ENCODE measurements at places on chromosomes 1 and 21.

DNA sequence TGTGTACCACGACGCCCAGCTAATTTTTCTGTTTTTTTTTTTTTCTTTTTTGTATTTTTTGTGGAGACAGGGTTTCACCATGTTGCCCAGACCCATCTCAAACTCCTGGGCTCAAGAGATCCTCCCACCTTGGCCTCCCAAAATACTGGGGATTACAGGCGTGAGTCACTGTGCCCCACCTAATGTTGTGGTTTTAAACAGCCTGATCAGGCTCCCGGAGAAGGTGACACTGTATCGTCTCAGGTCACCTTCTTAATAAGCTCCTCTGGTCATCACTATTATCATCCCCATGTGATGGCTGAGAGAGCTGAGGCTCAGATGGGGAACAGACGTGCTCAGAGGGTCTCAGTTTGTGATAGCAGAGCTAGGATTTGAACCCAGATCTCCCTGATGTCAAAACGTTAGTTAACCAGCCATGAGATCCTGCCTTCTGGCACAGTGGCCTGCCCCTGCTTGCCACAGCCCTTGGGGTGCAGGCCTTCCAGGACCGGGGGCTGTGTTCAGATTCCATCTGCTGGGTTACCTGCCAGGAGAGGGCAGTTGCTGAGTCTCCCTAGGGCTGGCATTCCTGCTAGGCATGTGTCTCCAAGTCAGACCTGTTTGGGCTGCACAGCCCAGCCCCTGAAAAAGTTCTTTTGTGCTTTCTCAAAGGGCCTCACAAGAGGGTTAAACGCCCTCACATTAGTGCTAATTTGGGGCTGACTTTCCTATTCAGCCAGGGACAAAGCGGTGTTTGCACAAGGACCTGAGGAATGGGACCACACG, 32.7 kb upstream of the GRHL3 start:
- no peak for DNase-seq

DNA sequence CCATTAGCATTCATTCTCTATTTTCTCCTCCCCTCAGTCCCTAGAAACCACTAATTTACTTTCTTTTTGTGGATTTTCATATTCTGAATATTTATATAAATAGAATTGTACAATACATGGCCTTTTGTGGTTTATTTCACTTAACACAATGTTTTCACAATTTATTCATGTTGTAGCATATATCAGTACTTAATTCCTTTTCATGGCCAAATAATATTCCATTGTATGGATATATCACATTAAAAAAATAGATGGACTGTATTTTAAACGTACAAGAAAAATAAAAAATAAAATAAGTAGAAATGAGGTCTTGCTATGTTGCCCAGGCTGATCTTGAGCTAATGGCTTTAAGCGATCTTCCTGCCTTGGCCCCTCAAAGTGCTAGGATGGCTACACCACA, 25.0 kb downstream of the SCP2 start:
- DNase-seq: no peak

GRCh38 chr21:41210426-41211059, 42.6 kb downstream of the BACE2 start:
- no peak for DNase-seq

DNA sequence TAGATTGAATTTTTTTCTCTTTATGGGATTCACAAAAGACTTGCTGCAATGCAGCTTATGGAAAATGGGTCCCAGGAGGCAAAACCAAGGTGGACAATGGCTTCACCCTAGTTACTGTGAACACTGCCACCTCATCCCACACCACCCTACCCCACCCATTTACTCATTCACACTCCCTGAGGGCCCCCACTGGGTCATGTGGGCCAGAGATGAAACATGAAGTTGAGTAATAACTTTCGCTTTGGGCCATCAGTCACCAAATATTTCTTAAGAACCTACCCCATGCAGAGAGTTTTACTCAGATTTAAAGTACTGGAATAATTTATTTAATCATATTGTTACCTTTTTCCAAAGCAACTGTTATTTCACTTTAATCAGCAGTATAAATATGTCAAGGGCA, 191.8 kb downstream of the TPR start:
- DNase-seq: no peak

GRCh38 chr1:175823406-175823805, 80.0 kb upstream of the TNR start:
- no peak for DNase-seq

- no peak for DNase-seq
These were observed 11.9 kb downstream of the RCSD1 start for GRCh38 chr1:167641786-167642500.

GRCh38 chr21:46080171-46081021, 17.5 kb upstream of the COL6A2 start:
- peak; percentile 60 for DNase-seq

DNA sequence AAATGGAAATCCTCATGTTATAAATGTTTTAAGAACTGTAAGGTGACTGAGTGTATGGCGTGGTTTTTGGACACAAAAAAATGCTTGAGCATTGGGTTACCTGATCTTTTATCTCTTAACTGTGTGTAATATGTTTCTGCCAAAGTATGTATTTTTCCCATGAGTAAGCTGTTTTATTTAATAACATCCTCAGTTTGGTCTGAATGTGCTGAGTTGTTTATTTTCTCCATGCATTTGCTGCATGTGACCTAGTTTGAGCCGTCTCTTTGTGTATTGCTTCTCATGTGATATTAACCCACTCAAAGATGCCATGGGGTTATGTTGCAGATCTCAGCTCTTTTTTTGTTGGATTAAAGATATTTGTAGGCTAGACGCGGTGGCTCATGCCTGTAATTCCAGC, 6.1 kb upstream of the LYPLA2 start:
- no peak for DNase-seq

DNA sequence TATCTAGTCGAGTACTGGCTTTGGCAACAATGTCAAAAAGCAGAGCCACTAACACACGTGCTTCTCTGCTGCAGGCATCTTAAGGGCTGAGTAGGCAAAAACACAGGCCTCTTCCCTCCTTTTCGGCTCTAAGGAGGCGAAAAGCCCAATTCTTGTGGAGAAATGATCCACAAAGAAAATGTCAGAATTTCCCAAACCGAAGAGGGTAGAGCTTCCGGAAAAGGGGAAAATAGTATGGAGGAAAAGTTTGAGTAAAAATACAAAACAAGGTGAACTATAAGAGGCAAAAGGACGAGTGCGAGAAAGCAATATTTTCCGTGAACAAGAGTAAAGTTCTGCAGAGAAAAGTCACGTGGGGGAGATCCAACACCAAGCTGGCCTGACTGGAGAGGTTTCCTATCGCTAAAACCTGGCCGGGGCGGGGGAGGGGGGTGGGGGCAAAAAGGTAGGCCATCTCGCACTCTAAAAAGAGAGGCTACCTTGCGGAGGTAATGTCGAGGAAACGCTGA, 551 bp downstream of the ZRANB2 start:
- peak; percentile 57 for DNase-seq

GRCh38 chr1:223456747-223457146, 63.5 kb downstream of the CCDC185 start:
- no peak for DNase-seq

- DNase-seq: no peak
These were observed 16.2 kb upstream of the PLA2G4A start for GRCh38 chr1:186812570-186812969.

GRCh38 chr1:64934878-64935275, 31.5 kb downstream of the JAK1 start:
- DNase-seq: no peak

DNA sequence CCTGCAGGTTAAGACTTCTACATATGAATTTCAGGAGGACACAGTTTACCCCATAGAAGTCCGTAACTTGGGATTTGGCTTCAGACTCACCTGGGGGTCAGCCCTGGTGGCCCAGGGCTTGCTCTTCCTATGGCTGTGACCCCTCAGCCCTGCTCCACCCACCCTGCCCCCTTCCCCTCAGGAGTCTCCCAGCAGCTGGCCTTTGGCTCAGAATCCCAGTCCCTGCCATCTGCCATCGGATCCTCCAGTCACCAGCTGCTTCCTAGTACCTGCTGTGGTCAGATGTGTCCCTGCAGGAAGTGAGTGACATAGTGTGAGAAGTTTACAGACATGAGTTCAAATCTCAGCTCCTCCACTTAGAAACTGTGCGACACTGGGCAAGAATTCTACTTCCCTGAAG, 332.6 kb downstream of the NPHP4 start:
- DNase-seq: no peak

- no peak for DNase-seq
These were observed 1.0 kb upstream of the JAM2 start for GRCh38 chr21:25637851-25638659.

- no peak for DNase-seq
These were observed 12.0 kb downstream of the PPFIA4 start for GRCh38 chr1:203038217-203038741.

DNA sequence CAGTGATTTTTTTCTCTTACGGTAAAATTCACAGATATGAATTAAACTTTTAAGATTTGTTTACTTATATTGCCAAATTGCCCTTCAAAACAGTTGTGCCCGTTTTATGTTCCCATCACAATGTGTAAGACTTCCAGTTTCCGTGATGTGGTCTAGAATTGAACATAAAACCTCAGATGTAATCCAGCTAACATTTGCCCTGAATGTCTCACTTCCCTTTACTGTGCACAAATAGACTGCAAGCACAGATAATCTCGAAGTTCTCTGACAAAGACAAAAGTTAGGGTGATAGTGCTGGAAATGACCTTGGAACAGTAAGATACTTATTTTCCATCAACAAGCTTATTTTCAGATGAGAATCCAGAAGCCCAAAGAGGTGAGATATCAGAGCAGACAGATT, 177.5 kb downstream of the ZZZ3 start:
- no peak for DNase-seq

- no peak for DNase-seq
These were observed 6.9 kb downstream of the ACKR1 start for GRCh38 chr1:159211331-159212136.

DNA sequence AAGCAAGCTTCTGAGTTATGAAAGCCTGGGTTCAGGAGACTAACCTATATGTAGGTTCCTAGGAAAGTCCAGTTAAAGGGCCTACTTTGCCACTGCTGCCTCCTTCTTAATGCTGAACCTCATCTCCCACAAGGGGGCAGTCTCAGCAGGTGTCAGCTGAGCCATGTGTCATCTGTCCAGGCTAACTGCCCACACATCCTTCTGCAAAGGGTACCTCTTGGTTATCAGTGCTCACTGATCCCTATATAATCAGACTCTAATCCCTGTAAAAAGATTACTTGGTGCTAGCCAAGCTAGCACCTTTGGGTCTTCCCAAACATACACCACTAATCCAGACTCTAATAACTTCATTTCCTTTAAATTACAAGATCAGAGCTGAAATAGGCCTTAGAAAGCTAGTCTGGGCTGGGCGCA, 9.0 kb downstream of the PRDX1 start:
- no peak for DNase-seq

DNA sequence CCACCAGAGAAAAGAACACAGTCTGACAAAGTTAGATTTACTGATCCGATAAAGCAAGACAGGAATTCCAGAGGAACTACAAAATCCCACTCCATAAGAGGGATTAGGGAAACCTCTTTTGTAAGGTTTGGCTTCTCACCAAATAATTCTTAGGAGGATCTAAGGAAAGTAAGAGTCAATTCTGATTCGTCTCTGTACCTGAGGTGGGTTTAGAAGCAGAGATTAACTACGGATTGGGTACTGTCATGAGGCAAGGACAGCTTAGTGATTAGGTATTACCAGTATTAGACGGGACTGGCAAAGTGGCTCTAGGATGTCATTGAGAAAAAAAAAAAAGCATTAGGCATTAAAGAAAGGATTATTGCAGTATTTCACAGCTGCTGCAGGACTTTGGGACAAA, 371.7 kb upstream of the BRINP3 start:
- DNase-seq: no peak

DNA sequence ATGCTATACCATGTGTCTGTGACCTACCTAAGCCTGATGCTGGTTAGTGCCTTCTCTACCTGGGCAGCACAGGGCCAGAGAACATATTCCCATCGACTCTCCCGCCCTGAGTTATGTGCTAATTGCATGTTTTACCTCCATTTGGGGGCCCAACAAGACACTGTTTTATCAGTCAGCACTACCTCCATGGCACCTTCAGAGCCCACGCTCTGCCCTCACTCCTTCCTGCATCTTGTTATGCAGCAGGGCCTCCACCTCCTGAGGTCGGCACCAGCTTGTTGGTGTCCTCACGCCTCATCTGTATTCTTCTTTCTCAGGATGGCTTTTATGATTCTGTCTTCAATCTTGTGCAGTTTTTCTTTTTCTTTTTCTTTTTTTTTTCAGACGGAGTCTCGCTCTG, 11.9 kb downstream of the WNT9A start:
- DNase-seq: no peak

DNA sequence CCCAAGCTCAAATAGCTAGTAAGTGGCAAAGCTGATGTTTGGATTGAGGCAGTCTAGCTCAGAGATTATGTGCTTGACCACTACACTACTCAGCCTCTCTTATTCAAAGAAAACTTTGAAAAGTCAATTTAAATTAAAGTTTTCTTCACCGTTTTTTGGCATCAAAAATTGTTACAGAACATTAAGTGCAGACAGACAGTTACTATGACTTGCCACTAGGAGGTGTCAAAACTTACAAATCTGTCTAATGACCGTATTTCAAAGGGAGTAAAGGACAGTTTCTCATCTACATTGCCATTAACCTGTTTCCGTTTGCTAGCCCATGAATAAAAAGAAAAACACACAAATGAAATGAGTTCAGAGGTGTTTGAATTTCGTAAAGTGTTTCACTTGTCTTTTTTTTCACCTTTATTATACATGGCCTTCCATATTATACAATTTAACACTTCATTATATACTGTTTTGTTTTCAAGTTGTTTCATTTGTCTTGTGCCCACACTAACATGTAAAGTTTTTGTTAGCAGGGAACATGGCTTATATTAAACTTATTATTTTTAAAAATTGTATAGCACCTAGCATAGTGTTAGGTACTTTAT, 57.4 kb upstream of the MTF2 start:
- no peak for DNase-seq

DNA sequence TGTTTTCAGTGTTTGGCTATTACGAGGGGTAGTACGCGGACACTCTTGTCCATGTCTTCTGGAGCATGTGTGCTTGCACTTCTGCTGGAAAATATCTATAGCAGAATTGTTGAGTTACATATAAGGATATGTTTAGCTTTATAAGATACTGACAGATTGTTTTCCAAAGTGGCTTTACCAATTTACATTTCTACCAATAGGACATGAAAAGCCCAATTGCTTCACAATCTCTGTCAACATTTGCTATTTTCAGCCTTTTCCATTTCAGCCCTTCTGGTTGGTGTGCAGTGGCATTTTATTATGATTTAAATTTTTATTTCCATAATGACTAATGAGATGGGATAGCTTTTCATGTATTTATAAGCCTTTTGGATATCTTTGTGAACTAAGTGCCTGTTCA, 6.3 kb upstream of the ANGPTL7 start:
- no peak for DNase-seq

DNA sequence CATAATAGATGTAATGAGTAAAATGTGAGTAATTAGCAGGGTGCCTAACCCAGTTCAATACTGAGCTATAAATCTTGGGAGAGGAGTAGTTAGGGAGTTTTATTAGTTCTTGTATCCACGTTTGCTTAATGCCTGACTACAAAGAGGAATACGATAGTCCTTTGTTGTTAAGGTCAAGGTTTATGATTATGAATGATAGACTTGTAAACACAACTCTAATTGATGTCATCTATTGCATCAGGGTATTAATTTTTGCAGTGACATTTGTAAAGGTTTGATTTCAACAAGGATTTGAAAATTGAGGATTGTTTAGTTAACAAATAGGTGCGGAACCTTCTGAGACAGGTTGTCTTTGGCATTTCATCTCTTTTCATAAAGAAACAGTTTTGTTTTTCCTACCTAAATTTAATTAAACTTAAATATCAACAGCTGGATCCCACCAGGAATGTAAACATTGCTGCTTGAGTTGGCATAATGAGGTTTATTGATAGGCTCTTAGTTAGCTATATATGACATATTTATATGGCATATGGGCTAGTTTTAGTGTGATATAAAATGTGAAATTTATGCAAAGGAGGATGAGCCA, 9.7 kb downstream of the SOAT1 start:
- DNase-seq: no peak
